ENCODE measurements at places on chromosomes 16 and 17.
A peak's percentile ranks its signal among the peaks of the same experiment; 100 is the strongest.

DNA sequence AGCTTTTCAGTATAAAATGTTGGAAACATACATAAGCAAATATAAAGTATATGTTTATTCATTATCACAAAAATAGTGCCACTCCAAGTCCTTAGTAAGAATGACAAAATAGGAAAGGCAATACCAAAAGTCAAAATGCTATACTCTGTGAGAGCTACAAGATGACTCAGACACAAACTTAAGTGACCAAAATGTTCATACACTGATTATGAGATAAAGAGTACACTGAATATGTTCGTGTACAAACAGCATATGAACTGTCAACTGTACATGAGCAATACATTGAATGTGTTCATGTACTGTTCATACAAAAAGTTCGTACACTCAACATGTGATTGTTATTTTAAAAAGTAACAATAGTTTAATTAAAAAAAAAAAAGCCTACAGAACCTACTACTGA lies 103.3 kb downstream of the CA4 start:
- no peak for DNase-seq

- no peak for DNase-seq
These were observed 188.0 kb upstream of the AXIN2 start for GRCh38 chr17:65749479-65749878.

GRCh38 chr17:77456951-77457548 lies 316.3 kb downstream of the SEC14L1 start:
- DNase-seq: no peak

GRCh38 chr16:85281181-85281580 lies 168.9 kb upstream of the CIBAR2 start:
- no peak for DNase-seq

DNA sequence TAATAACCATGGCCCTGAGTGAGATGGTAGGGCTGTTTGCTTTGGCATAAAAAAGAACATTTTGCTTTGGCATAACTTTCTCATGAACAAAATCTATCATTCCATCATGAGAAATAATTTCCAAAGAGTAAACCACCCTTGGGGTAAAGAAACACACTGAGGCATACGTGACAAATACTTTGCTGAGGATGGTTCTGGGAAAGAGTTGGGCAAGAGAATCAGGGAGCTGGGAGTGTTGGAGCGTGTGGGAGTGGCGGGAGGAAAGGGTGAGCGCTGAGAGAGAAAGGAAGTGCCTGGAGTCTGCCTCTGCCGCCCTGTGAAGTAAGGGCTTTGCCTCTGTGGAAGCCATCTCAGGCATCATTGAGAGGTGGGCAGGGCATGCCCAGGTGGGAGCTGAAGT lies 60.2 kb upstream of the ARHGAP44 start:
- no peak for DNase-seq

GRCh38 chr17:7329374-7329996 lies 350 bp upstream of the NEURL4 start:
- peak; percentile 97 for DNase-seq

Measured in AG20443 (cell line).